Thymus (tissue), 14 donors: ENCODE measurements at places on chromosomes 1 and 21. TPM values are rescaled to one million over a fixed set of nuclear protein-coding genes. Genes with fewer than 3 reads are reported as not detected.

DNA sequence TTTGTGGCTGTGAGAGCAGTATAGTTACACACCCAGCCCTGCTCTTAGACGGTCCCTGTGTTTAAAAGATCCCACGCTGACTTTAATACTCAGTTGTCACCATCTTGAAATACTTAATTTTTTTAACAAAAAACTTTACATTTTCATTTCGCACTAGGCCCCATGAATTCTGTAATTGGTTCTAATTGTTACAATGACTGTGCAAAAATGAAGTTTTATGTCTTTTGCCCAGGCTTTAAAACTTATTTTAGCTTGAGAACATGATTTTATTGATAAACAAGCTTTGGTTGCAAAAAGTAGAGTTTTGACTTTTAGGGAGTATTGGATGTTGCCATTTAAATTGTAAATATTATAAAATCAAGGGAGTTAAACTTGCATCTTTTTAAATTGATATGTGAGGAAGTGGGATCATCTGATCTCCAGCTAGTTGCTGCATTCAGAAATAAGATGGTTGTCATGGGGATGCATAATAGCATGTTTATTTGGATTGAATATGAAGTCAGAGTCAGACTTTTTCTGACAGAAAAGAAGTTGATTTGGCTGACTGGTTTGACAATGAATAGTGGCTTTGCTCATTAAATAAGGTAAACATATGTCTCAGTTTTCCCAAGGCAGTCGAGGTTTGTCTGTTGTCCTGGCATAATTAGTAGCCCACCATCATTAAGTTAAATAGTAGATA is 23.0 kb upstream of the CRP start:
- DNase-seq, result no peak

GRCh38 chr1:166379447-166379846 is 212.6 kb upstream of the FAM78B start:
- no peak for DNase-seq

DNA sequence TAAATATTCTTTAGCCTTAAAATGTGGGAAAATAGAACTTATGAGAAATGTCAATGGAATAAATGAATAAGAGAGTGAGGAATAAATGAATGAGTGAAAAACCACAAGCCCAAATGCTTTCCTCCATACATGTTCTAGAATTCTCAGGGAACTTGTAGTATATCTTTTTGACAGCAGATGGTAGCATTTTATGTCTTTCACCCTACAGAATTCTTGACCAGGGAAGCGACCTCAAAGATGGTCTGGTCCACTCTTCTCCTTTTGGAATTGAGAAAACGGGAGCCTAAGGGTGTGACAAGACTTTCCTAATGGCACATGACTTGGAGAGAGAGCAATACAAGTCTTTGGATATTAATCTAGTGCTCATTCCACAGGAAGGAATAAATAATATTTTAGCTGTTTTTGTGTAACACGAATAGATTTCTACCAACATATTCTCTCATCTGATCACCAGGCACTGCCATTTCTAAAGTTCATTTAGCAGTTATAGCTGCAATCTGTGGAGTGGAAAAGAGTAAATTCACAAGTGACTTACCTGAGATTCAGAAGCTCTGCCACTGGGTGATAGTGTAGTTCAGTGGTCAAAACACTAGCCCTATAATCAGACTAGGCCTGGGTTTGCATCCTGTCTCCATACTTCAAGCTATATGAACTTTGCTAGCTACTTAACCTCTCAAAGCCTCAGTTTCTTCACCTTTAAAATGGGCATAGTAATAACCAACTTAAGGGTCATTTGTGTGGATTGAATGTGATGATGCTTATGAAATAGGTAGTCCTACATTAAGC is 15.0 kb upstream of the F5 start:
- no peak for DNase-seq

GRCh38 chr1:209598227-209598626 is 14.7 kb downstream of the CAMK1G start:
- DNase-seq, result no peak

GRCh38 chr1:29655945-29656850 is 419.9 kb downstream of the PTPRU start:
- no peak for DNase-seq

DNA sequence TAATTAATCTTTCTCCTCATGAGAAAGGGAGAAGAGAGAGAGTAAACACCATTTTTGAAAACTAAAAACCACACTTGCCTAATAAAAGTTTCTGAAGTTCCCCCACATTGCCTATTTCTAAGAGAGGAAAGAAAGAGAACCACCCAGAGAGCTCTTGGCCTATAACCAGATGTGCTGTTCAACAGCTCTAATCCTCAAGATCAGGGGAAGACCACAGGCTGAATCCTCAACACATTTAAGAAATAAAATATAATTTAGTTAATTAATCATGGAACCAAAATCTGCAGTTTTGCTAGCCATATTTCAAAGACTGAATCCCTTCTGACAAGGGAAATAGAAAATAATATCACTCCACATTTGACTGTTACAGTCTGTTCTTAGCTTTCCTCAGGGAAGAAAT is 11.9 kb downstream of the PRRX1 start:
- DNase-seq, result no peak

- DNase-seq, result no peak
Measured at GRCh38 chr1:31897526-31898100, 40.6 kb downstream of the PTP4A2 start.

DNA sequence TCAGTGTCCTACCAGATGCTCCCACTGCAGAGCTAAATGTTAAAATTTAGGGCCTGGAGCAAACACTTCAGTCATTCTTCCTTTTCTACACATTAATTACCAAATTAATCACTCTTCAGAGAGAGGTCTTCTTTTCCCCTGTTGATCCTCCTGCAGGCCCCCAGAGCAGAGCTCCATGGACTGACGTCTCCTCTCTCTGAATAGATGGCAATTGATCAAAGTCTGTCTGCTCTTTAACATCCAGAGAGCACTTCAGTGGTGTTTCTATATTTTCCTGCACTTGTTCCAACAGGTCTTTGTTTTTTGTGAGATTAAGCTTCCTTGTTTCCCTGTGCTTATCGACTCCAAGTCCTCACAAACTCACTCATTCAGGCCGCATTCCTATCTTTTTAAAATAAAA is 239.3 kb downstream of the SIPA1L2 start:
- no peak for DNase-seq

GRCh38 chr1:223248001-223248769 is 105.1 kb upstream of the TLR5 start:
- no peak for DNase-seq

DNA sequence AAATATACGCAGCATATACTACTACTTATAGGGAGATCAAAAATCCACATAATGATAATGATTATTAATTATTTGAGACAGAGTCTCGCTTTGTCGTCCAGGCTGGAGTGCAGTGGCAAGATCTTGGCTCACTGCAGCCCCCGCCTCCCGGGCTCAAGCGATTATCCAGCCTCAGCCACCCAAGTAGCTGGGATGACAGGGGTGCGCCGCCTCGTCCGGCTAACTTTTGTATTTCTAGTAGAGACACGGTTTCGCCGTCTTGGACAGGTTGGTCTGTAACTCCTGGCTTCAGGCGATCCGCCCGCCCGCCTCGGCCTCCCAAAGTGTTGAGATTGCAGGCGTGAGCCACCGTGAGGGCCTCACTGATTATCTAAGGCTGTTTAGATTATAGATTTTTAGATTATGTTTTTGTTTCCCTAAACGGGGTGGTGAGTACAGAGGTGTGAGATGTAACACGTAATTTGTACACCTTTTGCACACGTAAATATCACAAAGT is 548 bp upstream of the SLC25A33 start:
- DNase-seq, result no peak

DNA sequence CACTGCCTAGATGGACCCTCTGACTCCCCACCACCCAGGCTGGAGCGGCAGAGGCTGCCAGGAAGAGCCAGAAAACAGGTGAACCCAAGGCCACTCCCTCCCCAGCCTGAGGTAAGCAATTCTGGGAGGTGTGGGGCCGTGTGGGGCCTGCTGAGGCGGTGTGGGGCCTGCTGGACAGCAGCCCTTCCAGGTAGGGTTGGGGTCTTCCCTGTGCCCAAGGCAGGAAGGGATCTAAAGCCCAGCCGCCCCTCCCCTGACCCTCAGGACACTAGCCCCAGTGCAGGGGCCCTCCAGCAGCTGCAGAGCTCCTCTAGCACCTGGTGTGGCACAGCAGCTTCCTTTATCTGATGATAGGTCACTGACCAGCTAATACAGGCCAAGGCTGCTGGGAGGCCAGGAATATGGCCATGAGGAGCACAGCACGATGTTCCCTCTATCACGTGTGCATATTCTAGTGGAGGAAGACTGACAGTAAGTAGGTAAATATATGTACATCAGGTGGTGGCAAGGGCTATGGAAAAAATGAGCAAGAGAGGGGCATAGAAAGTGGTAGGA is 86.9 kb downstream of the IER5 start:
- DNase-seq, result no peak

GRCh38 chr1:229437443-229437842 is 3.5 kb upstream of the ACTA1 start:
- DNase-seq, result no peak

DNA sequence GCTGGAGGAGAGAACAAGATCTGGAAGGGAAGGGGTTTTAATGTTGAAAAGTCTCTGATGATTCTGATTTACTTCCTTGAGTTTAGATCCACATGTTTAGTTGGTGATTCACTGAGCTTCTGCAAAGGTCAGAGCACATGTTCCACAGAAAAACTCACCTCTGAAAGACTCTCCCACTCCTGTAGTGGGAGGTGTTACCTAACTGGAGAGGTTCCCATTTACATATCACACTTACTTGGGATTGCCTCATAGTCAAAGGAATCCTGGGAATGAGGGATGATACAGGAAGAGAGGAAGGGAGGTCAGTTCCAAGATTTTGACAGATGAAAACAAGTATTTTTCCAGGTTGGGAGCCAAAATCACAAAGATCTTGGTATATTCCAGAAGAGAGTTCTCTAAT is 2.7 kb upstream of the NTNG1 start:
- DNase-seq, result no peak

- no peak for DNase-seq
Measured at GRCh38 chr1:150927624-150928023, 1.5 kb downstream of the SETDB1 start.

- DNase-seq, result peak; percentile 1
Measured at GRCh38 chr1:17274186-17275170, 25.6 kb downstream of the PADI3 start.

DNA sequence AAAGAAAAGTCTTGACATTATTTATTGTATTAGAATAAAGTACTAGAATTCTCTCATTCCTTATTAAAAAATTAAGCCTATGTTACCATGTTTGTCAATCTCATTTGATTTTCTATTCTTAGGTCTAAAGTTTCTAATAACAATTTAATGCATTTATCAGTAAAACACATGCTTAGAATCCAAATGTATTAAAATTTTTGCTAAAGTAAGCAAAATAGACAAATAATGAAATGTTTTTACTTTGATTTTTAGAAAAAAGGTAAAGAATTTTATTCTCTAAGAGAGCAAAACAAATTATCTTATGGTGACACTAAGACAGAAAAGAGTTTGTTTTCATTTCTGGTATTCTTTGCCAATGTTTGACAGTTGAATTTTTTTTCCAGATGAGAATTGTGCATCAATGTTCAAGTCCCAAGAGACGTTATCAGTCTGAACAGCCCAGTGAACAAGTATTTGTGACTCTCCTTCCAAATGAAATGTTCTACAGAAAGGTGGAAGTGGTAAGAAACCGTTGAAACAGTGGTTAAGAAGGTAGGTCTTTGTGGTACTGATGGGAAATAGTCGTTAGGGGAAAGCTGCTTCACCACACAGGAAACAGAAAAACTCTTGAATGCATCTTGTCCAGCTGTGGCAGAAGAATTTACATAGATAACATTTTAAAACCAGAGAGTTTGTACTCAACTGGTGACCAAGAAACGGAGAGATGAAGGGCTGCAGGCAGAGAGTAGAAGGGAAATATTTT is 402.5 kb downstream of the PTPRC start:
- peak; percentile 89 for DNase-seq

DNA sequence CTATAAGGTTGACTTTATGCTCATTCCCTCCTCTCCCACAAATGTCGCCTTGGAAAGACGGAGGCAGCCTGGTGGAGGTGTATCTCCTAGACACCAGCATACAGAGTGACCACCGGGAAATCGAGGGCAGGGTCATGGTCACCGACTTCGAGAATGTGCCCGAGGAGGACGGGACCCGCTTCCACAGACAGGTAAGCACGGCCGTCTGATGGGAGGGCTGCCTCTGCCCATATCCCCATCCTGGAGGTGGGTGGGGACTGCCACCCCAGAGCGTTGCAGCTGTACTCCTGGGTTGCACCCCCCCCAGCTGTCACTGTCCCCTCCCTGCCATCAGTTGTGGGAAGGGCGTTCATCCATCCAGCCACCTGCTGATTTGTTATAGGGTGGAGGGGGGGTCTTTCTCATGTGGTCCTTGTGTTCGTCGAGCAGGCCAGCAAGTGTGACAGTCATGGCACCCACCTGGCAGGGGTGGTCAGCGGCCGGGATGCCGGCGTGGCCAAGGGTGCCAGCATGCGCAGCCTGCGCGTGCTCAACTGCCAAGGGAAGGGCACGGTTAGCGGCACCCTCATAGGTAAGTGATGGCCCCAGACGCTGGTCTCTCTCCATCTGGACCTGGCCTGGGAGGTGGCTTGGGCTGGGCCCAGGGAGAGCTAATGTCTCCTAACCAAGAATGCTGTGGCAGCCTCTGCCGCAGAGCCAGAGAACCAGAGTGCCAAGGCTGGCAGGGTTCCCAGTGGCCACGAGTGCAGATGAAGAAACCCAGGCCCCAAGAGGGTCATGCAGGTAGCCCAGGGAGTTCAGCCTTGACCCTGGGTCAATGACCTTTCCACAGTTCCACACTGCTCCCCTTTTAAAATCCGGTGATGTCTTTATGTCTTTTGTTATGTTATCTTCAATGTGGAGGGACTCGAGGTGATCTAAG is 13.1 kb downstream of the PCSK9 start:
- no peak for DNase-seq

DNA sequence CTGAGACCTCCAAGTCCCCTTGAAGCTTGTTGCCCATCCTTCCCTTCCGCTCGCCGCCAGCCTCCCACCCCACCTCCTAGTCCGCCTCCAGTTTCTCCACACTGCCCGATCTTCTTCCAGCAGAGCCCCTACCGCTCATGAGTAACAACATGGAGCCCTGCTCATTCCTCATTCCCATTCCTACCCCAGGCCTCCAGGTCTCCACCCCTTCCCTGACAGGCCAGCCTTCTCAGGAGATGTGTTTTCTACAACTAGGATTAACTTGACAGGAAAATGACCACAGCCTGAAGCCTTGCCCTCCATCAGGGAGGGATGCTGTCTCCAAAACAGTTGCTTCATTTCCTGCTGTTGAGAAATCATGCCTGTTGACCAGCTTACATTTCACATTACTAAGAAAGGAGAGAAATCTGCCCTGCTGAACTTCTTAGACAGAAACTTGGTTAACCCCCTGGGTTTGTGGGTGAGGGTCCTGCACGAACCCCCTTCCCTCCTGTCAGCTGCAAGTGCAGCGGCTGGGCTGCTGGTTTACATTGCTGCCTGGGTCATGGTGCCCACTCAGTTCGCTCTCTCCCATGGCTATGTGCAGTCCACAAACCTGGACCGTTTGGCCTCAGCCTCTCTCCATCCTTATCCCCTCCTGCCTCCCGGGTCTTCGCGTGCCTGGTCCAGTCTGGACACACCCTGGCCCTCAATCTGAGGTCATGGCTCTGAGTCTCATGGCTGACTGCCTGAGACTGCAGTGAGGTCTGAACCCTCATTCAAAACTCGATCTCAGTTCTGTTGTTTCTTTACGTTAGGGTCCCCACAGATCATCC is 16.1 kb upstream of the CHI3L1 start:
- DNase-seq, result no peak

- no peak for DNase-seq
Measured at GRCh38 chr1:16630661-16631247, 17.4 kb upstream of the NBPF1 start.

BRDT gene
- 0.18 TPM for polyA plus RNA-seq

KCNK1 gene
- 6.3 TPM for polyA plus RNA-seq

SIPA1L2 gene
- polyA plus RNA-seq, result 6.4 TPM

CLDN19 gene
- 0.62 TPM for polyA plus RNA-seq

FMOD gene
- polyA plus RNA-seq, result 7.5 TPM

EPHA2 gene
- polyA plus RNA-seq, result 6.2 TPM

TMEM222 gene
- polyA plus RNA-seq, result 35.5 TPM
